T-helper 9 cell (primary cell): ENCODE measurements at places on chromosomes 5 and 9.

DNA sequence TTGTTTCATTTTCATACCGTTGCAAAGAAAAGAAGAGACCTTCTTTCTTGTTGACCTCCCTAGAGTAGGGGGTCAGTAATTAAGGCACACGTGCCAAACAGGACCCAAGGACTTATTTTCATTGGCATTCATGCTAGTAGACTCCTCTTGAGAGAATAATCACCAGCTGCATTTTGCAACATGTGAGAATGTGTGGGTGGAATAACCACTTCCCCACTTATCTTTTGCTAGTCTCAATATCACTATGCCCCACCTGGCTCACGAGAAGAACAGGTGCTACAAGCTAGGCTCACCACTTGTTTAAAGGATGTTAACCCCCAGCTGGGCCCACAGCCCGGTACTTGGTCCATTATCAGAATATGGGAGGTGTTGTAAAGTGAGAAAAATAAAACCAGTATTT lies 460.7 kb upstream of the MEF2C start:
- no peak for DNase-seq

DNA sequence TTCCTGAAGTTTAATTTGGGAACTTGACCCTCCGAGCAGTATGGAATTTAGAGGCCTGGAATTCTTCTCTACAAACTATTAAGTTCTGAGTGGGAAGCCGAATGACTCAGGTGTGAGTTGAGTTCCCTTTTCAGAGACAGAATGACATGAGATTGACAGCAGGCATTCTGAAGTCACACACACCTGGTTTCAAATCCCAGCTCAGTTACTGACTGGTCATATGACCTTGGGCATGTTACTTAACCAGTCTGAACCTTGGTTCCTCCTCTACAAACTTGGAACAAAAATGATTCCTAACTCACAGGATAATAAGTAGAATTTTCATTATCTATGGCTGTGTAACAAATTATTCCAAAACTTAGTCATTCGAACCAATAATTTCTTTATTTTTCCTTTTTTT lies 45.5 kb upstream of the GPBP1 start:
- no peak for DNase-seq

- no peak for DNase-seq
Observed at GRCh38 chr5:56270058-56270457, 36.9 kb upstream of the ANKRD55 start.

- DNase-seq = no peak
Observed at GRCh38 chr5:65774346-65774745, 52.3 kb downstream of the NLN start.

DNA sequence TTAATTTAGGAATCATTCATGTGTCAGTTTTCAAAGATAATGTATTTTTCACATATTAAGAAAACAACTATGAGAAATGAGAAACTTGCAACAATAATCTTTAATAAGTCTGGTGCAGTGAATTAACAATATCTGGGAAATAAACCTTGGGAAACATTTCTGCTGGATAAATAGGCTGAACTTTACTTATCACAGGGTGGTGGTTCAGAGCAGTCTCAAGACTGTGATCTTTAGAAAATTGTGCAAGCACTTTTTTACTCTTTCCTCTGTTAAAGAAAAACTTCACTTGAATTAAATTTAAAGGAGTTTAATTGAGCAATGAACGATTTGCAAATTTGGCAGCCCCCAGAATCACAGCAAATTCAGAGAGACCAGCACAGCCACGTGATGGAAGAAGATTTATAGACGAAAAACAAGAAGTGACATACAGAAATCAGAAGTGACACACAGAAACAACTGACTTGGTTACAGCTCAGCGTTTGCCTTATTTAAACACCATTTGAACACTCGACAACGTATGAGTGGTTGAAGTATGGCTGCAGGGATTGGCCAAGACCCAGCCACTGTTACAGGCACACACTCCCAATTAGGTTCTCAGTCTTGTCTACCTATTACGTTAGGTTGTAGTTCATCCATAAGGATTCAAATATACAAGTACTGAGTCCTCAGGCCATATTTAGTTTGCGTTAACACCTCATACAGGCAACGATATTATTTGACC lies 631.9 kb downstream of the SLCO4C1 start:
- DNase-seq = no peak

GRCh38 chr5:5588386-5588785 lies 165.9 kb downstream of the ICE1 start:
- DNase-seq = no peak

- no peak for DNase-seq
Observed at GRCh38 chr5:82938901-82939725, 138.1 kb downstream of the TMEM167A start.

DNA sequence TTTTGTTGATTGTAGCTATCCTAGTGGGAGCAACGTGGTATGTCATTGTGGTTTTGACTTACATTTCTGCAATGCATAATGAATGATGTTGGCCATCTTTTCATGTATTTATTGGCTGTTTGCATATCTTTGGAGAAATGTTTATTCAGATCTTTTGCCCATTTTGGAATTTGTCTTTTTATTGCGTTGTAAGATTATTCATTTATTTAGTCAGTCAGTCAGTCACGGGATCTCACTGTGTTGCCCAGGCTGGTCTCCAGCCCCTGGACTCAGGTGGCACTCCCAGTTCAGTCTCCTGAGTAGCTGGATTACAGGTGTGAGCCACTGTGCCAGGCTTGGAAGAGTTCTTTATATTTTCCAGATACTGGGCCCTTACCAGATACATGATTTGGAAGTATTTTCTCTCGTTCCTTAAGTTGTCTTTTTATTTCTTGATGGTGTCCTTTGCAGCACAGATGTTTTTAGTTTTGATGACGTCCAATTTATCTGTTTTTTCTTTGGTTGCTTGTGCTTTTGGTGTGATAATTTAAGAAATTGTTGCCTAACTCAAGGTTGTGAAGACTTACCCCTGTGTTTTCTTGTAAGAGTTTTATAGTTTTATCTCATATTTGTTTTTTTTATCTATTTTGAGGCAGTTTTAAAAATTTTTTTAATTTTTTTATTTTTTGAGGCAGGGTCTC lies 67.1 kb downstream of the EHMT1 start:
- no peak for DNase-seq

DNA sequence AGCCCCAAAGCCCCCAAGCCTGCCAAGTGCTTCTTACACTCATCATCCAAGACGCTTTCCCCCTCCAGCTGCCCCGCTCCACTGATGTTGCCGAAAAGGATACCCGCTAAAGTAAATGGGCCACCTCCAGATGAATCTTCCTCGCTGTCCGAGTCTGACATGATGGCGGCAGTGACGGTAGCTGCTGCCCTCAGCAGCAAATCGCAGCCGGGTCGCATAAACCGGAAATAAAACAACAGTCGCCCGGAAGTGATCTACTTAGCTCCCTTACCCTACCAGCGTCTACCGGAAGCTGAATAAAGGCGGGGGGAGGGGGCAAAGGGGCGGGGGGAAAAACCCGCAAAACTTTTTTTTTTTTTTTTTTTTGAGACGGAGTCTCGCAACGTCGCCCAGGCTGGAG lies at the start of gene TAF1L:
Gene TAF1L (minus strand): TSS at position 308 of the 400 bp plus-strand sequence. CDS start 90 bp downstream, at position 218.
- DNase-seq = no peak

DNA sequence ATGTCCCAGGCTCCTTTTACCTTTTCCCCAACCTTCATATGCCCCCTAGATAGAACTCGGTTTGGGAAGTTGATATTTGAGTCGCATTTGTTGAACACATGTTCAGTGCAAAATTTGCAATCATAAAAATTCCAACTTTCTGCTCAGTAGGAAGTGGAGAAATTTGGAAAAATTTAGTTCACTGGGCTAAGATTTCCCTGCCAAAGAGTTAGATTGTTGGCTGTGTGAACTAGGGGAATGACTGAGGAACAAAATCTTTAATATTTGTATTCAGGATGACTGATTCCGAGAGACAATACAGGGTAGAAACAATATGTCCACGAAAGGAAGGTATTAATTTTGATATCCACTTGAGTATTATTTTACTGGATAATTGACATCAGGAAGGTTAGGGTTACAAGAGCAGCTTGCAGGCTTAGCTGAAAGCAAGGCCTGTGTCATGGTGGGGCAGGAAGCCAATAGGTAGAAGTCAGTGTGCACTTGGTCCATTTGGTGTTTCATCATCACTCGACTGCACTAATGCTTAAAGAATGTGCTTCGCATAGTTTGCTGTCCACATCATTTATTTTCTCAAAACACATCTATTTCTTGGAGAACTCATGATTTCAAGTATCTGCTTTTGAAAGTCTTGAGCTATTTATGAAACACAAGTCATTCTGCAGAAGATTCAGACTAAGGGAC lies 59.4 kb upstream of the GNA14 start:
- no peak for DNase-seq
